ENCODE measurements at places on chromosomes 16 and 17.

DNA sequence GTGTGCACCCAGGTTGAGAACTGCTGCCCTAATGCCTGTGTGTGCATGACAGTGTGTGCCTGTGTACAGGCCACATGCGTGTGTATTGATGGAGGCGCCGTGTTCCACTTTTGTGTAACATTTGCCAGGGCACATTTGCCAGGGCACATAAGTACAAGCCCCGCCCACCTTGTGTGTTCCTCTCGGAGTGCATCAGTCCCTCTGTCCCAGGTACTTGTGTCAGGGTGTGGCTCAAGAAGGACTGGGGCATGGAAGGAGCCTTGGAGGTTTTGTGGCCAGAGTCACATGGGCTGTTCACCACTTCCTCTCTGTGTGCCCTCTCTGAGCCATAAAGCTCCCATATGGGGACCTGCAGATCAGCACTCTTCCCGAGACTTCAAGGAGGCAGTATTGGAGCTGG is 73.9 kb downstream of the MRM1 start:
- DNase-seq = no peak

- DNase-seq = peak; percentile 68
Observed at GRCh38 chr17:50139950-50140885, 10.3 kb upstream of the SAMD14 start.

DNA sequence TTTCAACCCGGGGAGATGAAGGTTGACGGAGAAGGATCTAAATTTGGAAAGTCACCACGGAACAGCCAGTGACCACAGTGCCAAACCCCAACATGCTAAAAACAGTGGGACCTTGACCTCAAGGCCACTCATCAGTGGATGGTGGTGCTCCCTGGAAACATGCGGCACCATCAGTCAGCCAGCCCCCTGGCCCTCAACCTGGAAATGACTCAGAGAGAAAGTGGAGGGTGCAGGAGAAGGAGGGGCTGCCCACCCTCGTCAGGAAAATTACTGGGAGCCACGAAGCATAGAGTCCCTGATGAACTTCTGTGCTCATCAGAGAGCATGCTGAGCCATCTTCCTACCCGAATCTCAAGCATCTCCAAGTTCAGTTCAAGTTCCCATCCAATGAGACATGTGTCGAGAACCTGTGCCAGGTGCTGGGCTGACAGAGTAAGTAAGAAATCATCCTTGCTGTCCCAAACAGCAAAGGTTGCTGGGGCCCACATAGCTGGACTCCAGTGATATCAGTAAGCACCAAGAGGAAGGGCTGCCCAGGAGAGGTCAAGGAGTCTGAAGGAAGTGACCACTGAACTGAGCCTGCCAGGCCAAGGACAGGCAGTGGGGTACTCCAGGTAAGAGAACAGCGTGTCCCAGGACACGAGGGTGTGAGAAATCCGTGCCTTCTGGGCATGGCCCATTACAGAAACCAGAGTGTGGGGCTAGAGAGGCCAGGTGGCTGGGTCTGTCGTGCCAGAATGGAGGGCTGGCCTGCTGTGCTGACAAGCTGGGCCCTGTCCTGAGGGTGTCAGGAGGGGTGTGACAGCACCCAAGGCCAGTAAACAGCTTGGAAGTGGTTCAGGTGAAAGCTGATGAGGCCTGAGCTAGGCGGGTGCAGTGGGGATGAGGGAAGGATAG is 5.2 kb downstream of the PECAM1 start:
- DNase-seq = peak; percentile 65

DNA sequence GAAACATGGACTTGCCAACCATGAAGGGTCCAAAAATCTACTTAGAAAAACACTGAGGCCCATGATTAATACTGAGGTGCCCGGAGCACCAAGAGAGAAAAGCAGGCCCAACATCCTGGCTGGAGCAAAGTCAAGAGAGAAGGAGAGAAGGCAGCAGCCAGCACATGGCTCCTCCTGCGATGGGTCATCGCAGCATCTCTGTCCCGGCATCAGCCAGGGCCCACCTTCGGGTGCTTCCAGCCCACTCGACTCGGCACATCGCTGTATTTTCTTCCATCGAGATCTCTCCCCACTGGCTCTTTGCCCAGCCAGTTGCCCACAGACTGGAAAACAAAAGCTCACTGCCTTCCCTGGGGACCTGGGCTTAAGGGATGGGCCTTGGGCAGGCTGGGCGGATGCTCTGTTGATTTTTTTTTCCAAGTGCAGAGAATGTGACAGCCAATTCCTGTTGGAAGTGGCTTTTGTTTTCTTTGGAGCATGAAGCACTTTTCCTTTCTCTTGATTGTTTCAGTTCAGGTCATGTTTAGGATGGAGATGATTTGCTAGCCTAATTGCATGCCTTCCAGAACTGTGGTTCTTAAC is 58.1 kb downstream of the CYB5B start:
- no peak for DNase-seq

GRCh38 chr16:9612267-9612666 is 520.8 kb downstream of the HAPSTR1 start:
- DNase-seq = no peak

GRCh38 chr17:67221062-67221998 is 23.7 kb downstream of the HELZ start:
- DNase-seq = no peak

DNA sequence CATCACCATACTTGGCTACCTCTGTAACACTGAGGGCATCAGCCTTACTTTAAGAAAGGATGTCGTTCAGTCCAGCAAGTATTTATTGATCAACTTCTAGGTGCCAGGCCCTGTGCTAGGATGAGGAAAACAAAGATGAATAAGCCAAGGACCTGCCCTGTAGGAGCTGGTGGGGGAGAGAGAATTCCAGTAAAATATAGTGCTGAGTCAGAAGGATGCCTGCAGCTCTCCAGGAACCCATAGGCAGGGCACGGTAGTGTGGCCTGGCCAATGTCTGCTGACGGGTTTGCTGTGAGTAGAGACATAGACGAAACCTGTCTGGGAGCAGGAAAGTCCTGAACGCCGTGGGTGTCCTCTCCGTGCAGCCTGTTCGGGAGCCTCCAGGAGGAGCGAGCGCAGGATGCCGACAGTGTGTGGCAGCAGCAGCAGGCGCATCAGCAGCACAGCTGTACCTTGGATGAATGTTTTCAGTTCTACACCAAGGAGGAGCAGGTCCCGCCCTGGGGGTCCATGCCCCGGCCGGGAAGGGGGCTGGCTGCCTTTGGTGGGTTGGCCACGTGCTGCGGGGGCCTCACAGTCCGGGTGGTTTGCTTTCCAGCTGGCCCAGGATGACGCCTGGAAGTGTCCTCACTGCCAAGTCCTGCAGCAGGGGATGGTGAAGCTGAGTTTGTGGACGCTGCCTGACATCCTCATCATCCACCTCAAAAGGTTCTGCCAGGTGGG is 55.6 kb downstream of the USP43 start:
- DNase-seq = no peak

DNA sequence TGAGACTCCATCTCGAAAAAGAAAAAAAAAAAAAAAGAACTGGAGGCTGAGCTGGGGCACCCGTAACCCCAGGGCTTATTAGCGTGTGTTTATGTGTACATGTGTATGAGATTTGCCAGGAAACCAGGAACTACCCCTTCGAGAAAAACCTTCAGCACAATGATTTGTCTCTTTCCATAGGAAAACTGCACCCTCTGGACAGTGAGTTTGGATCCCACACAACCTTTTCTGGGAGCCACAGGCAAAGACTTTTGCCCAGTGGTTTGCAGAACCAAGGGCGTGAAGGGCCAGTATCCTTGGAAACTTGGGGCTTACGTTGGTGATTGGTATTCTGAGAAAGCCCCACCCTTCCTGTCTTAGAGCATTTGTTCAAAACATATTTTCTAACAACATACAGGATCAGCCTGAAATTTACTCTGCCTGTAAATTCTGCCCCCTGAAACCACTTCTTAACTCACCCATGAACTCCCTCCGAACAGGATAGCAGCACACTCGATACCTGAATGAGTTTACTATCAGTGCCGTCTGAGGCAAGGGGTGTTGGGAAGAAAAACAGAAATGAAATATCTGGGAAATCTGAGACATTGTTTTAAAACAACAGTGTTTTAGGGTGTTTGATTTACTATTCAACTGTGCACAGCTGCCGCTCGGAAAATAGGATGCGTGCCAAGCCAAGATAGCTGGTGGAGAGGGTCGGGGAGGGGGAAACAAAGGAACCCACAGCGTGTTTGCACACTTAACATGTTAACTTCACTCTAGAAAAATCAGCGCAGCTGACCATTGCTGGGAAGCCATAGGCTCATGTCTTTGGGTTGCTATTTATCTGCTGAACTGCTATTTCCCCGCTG is 40.2 kb upstream of the MAF start:
- no peak for DNase-seq

GRCh38 chr17:42039794-42040763 is 10.3 kb downstream of the C17orf113 start:
- no peak for DNase-seq

DNA sequence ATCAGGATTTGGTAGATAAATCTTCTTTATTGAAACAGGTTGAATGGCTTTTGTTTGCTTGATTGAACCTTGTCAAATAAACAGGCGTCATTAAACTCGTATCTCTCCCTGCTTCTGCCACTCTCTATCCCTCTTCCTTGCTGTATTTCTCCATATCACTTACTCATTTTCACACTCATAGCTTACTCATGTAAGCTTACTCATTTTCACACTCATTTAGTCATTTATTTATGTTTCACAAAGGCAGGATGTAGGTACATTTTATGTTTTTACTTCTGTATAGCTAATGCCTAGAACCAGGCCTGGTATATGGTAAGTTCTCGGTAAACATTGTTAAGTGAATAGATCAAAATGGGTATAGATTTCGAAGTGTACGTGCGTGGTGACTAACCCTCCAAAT is 450.0 kb downstream of the PMP22 start:
- DNase-seq = no peak

GRCh38 chr16:15873301-15873700 is 15.1 kb downstream of the CEP20 start:
- DNase-seq = no peak

DNA sequence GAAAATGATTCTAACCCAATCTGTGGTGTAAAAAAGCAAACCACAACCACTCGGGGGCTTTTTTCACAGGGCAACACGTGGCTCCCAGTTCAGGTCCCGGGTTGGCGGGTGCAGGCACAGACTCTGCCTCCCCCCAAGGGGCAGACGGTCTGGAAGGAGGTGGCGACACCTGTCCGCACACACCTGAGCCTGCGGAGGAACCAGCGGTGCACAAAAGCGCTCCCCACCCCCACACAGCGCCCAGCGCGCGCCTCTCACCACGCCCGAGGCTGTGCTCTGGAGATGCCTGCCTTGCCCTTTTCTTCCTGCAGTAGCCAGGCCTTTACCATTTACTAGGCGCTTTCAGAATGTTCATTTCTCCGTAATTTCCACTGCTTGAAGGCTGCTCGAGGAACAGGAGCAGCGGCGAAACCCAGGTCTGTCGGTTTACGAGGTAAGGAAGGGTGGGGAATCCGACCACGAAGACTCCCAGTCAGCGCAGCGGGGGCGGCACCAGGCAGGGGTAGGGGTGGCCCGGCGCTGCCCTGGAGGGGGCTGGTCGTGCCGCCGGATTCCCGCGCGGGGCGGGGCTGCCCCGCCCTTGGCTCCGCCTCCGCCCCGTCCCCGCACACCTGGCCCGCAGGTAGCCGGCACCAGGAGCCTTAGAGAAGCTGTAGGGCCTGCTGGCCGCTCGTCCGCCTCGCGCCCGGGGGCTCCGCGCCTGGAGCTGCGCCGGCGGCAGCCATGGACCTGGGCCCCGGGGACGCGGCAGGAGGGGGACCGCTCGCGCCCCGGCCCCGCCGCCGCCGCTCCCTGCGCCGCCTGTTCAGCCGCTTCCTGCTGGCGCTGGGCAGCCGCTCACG is at the start of gene USP43:
USP43 (plus strand) TSS at position 608 of the 842 bp plus-strand sequence; CDS start at position 724, 116 bp downstream.
- peak; percentile 4 for DNase-seq

GRCh38 chr16:17206712-17207111 is 264.0 kb downstream of the XYLT1 start:
- DNase-seq = no peak

DNA sequence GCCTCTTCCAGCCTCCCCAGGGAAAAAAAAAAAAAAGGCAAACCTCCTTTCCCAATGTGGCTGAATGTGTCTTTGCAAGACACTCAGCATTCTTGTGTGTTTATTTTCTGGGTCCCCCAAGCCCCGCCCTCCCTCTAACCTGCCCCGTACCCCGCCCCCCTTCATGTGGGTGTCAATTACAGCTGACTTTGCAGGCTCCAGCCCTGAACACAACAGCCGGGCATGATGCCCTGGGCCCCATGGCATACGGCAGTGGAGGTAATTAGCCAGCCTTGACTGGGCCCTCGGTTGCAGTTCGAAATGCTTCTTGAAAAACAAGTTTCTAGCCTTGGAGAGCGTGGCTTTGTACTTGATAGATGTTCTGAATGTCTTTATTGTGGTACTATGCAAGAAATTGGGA is 354.7 kb upstream of the RBFOX1 start:
- DNase-seq = no peak

DNA sequence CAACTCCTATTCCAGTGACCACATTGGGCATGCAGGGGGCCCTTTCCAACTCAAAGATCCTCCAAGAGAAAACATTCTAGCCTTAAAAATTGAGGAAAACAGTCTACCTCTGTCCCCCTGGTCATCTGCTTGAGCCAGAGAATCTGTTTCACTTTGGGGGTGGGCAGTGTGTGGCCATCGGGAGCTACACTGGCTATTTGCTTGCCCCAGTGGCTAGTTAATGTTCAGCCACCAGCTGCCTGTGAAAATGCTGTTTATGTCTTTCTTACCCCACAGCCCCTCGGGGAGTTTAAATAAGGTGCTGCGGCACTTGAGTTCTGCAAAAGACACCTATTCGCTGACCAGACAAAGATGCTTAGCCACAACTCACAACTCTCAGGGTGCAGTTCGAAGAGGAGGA is 43.4 kb downstream of the GNAO1 start:
- DNase-seq = no peak

DNA sequence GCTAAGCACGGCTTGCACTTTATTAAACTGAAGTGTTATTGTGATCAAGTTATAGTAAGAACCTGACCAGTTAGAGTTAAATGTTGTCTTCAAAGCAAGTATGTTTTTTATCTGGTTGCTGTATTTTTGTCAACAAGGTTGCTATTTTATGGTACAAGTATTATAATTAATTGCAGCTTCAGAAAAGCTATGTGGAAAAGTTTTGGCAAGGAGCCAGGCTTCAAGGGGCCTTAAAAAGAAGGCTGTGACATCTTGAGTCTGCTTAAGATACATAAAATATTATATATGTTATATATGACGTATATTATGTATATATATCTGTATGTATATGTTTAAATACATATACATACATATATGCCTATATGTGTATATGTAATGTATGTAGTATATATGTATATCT is 1461.2 kb upstream of the CDH8 start:
- DNase-seq = no peak

DNA sequence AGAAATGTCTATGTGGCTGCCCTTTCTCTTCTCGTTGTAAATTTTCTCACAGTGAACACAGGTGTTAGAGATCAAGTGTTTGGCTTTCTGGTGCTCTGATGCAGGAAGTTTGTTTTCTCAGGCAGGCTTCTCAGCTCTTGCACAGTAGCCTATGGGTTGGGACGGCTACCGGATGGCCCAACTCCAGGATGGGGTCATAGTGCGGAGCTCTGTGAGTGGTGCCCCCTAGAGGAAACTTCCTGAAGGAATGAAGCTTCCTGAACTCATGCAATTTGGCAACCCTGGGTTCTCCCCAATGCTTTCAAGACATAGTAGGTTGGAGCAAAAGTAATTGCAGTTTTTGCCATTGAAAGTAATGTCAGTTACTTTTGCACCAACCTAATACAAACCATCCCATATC is 407.5 kb upstream of the HSBP1 start:
- DNase-seq = no peak

GRCh38 chr16:78576941-78577340 is 477.5 kb downstream of the WWOX start:
- no peak for DNase-seq
